Brain (organoid and tissue), 16 donors: ENCODE measurements at places on chromosomes 11 and 22.

GRCh38 chr22:20786536-20786979 lies 12.6 kb downstream of the SERPIND1 start:
- DNase-seq = no peak

DNA sequence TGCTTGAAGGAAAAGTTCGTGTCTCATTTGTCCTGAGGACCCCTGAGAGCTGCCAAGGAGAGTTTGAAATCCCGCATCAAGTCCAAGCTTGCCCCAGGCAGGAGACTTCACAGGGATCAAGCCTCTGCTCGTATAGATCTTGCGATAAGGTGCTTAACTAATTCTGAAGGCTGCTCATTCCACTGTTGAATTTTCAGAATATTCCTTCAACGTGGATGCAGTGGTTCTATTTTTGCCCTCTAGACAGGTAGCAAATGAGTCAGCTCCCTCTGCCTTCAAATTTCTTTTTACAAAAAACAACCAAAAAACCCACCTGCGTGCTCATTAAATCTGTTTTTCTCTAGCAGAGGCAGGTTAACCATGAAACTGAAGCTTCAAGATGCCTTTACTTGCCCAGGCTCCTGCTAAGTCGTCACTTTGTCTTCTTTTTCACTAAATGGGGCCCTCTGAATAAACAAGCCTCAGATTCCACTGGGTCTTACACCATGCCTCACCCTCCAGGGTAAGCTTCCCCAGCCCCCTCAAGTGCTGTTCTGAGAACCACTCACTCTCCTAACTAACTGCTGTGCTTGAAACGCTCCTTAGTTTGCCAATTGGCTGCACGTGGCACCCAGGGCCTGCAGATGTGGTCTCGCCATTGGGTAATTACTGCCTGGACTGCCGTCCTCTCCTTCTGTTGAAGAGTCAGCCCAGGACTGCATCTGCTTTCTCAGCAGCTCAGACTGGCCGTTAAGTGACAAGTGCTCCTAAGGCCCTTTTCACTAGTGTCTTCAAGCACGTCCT lies 105.0 kb downstream of the TRPC6 start:
- DNase-seq = no peak

DNA sequence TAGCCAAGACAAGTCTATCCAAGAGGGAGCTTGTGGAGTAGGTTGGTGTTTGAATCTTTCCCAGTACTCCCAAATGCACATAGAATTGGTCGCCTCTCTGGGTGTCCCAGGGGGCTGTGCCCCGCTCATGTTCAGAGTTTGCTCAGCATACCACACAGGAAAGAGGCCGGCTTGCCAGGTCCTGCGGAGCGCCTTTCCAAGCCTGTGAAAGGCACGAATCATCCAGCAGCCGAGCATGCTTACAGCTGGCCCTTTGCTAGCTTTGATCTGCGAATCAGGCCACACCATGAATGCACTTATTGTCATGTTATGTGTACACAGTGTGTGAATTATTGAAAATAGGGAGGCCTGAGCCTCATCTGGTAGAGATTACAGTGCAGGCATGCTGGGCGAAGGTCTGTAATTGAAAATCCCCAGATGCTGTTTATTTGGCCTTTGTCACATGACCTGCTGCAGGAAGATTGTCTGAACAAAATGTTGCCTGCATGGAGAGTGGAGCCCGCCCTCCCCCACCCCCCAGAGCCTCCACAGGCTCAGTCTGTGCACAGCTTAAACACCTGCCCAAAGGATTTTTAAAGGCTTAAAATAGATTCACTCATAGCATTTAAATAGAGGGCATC lies 163.3 kb upstream of the RASSF10 start:
- peak; percentile 68 for DNase-seq

DNA sequence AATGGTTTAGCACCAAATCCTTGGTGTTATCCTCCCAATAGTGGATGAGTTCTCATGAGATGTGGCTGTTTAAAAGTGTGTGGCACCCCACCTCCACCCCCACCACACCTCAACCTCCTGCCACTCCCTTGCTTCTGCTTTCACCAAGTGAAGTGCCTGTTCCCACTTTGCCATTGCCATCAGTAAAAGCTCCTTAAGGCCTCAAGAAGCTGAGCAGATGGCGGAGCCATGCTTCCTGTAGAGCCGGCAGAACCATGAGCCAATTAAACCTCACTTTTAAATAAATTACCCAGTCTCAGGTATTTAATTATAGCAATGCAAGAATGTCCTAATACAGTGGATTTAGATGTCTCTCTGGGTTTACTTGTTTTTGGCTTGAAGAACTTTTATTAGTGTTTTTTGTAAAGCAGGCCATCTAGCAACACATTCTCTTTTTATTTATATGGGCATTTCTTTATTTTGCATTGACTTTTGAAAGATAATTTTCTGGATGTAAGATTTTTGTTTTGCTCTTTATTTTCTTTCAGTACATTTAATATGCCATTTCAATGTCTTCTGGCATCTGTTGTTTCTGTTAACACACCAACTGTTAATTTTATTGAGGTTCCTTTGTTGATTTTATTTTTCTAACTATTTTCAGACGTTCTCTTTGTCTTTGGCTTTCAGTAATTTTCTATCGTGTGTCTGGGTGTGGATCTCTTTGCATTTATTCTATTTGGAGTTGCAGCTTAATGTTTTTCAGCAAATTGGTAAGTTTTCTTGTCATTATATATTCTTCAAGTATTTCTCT lies 724.5 kb upstream of the CNTN5 start:
- DNase-seq = peak; percentile 50

DNA sequence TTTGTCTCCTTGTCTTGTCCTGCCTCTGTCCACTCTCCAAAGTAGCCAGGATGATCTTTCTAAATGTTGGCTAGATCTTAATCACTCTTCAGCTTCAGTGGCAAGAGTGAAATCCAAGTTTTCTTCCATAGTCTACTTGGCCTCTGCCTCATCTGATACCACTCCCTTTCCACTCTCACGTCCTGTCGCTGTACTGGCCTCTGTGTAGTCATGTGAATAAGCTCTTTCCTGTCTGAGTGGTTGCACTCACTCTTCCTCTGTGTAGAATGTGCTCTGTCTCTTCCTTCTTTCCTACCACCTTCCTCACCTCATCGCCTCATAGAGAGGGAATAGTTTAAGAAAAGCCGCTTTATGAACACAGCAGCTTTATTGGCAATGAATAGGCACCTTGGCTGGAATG lies 86.5 kb downstream of the WNT11 start:
- peak; percentile 17 for DNase-seq

DNA sequence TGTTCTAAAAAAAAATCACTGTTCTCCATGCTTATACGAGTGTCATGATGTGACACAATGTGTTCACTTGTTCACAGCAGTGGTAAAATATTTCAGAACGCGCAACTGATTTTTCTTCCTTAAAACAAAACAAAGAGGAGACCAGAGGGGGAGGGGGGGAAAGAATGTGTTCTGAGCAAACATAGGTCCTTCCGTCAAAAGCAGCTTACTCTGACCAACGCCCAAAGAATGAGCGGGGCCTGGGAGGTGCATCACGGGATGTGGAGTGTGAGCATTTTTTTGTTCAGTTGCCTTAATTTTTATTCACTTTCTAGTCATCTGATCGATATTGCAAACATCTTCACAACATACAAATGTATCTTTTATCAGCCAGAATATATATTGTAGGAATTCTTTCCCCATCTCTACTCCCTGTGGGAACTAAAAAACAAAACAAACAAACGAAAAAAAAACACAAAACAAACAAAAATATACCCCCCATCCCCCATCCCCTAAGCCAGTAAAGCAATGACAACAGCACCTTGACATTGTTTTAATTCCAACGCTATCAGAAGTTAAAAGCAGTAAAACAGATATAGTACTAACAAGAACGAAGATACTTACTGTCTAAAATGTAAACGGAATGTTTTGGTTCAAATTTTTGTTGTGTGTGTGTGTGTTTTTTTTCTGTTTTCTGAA lies 43.3 kb downstream of the BDNF start:
- no peak for DNase-seq

- DNase-seq = no peak
Observed at GRCh38 chr22:49108636-49109315, 718.9 kb downstream of the BRD1 start.

DNA sequence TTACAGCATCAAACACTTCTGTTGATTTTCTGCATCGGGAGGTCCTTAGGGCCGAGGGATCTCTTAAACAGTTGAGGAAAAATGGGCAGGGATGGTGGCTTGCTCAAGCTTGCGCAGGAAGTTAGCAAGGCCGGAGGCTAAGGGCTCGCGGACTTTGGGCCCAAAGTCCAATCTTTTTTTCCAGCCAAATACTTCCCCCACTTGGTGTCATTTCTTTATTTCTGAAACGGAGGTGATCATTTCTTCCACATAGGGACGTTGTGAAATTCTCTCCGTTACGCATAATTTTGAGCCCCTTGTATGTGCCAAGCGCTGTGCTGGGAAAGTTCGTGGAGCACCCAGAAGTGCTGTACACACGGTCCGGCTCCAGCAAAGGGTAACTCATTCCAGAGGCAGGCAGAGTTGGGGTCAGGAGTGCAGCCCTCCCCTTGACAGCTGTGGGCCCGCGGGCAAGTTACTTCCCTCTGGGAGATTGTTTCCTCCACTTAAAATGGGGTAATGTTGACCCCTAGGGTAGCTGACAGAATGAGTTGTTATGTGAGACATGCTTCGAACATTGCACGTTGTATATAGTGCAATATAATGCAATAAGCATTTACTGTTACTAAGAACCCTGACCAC lies 809 bp downstream of the MIEF1 start:
- DNase-seq = no peak

DNA sequence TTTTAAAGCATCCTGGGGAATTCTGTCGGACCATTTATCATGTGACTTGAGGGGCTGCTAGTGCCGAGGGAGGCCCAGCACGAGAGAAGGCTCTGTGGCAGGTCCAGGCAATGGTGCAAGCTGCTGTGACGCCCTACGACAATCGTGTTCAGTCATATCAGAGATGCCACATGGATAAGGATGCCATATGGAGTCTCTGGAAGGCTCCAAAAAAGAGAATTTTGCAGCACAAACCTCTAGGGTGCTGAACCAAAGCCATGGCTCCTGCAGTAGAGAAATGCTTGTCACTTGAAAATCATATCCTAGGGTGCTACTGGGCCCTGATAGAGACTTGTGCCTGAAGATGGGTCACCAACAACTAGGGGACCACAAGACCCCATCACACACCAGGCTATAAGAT lies 6.7 kb upstream of the CD6 start:
- DNase-seq = no peak

DNA sequence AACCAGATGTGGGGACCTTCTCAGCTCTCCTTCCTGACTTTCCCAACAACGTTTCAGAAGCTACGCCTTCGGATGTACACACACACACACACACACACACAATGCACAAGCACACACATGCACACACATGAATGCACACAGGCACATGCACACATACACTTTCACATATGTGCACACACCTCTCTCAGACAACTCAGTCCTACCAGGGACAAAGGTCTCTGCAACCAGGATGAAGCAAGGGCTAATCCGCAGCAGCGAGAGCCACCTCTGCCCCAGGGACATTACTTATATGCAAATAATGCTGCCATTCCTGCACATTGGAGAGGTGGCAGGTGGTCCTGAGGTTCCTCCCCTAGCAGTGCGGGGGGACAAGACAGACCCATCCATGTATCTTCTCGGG lies 27.4 kb upstream of the LINC01488 start:
- no peak for DNase-seq

DNA sequence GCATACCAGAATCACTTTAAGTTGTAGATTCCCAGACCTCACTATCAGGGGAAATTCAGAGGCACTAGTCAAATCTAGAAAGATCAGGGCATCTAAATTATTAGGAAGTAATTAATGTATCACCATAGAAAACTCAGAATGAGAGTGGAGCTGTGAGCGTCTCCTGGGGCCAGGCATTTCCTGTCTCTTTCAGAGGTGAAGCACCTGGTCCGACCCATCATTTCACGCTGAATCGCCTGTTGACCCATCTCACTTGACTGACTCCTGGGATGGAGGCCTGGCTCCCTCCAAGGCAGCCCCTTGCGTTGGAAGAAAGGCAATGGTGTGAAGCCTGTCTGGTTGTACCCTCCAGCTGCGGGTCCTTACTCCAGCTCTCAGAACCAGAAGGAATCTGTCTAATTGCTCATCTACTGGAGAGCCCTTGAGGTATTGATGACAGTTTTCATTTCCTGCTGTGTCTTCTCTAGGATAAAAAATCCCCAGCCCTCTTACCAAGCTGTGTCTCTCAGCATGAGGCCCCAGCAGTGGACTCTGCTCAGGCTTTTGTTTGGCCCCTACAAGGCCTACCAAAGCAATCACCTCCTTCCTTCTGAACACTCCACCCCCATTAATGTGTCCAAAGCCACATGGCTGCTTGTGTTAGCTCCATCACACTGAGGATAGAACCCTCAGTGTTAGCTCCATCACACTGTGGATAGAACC lies 93.2 kb upstream of the SYT13 start:
- no peak for DNase-seq

DNA sequence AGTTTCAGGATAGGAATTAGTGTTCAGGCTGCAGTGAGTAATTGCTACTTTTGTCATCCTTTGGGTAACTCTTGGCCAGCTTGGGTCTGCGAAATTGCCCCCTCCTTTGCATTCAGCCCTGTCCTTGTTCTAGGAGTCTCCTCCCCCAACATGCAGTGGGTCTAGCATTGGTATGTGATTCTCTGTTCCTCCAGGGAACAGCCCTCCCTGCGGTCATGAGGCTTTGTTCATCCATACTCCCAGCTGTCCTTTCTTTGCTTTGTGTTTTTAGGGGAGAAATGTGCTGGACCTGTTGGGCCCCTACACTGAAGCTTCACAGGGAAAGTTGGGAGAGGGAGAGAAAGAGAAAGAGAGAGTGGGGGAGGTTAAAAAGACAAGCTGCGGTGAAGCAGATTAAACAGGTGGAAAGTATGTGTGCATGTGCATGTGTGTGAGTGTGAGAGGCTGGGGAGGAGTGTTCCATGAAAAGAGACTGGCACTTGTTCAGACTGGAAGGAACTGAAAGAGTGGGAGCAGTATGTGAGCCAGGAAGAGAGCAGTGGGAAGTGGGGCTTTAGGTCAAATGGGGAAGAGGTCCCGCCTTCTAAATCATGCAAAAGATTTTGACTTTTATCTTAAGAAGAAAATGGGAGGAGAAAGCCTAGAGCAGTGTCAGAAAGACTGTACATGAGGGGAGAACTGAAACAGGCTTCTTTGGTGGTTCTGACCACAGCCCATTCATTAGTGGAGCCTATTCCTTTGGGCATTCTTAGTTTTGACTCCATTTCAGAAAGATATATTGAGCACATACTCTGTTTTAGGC lies 17.9 kb upstream of the SESN3 start:
- no peak for DNase-seq

- peak; percentile 60 for DNase-seq
Observed at GRCh38 chr11:116990061-116990473, 108.2 kb downstream of the SIK3 start.

- DNase-seq = no peak
Observed at GRCh38 chr11:116595305-116595880, 177.4 kb downstream of the BUD13 start.

DNA sequence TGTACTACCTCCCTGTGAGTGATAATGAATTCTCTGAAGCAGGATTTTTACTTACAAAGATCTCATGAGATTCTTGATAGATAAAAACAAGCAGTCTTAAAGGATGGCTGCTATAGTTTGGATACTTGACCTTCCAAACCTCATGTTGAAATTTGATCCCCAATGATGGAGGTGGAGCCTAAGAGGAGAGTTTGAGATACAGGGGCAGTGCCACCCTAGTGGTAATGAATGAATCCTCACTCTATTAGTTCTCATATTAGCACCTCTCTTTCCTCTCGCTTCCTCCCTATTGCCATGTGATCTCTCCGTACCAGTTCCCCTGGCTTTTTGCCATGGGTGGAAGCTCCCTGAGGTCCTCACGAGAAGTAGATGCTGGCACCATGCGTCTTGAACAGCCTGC lies 37.9 kb upstream of the OR8B8 start:
- DNase-seq = no peak

GRCh38 chr11:63537293-63538101 lies 889 bp downstream of the PLAAT4 start:
- peak; percentile 73 for DNase-seq

- DNase-seq = no peak
Observed at GRCh38 chr22:20465759-20466077, 28.1 kb upstream of the SCARF2 start.
